ENCODE measurements at places on chromosomes 16 and 17.

DNA sequence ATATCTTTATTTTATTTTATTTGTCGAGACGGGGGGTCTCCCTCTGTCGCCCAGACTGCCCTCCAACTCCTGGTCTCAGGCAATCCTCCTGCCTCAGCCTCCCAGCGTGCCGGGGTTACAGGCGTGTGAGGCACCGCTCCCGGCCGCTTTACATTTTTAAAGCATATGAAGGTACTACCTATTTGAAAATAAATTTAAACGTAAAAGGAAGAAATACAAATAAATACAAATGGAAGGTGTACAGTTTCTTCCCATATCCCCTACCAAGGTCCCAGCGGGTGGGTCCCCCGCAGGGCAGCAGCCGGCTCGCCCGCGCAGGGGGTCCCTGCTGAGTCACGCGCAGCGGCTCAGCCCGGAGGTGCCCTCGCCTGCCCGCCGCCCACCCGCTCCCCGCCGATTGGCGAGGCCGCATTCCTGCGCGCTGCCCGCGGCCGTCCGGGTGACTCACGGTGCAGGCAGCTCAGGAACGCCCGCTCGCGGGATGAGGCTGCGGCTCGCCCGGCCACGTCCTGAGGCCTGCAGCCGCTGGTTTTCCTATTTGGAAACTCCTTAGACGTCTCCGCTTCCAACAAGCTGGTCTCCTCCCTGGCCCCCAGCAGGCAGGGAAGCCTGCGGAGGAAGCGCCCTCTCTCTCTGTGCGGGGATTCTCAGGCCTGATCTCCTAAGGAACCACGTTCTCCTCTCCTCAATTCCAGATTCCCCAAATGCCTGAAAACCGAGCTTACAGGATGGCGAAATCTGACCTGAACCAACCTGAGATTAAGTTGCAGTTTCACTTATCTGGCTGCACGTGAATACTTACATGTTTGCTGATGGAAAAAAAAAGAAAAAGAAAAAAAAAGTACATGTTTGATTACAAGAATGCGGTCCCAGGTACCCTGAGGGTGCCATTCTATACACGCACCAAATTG lies 54.8 kb upstream of the MAP3K14 start:
- ATAC-seq = no peak

- no peak for ATAC-seq
These were observed 37.9 kb downstream of the HS3ST3A1 start for GRCh38 chr17:13563866-13564265.

DNA sequence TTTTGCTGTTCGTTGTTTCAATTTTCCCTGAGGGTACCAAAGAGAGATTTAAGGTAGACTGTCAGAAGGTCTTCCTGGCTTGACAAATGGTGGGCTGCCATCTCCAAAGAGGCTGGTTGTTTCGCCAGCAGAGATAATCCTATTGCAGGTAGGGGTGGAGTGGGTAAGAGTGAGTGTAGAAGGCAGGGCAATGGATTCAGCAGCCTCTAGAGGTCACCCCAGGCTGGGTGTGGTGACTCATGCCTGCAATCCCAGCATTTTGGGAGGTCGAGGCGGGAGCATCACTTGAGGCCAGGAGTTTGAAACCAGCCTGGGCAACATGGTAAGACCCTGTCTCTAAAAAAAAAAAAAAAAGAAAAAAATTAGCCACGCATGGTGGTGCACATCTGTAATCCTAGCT lies 34.6 kb downstream of the DCAKD start:
- ATAC-seq = no peak

GRCh38 chr17:74605361-74605760 lies 13.3 kb upstream of the CD300LD start:
- no peak for ATAC-seq

- ATAC-seq = no peak
These were observed 97.4 kb downstream of the ZNF778 start for GRCh38 chr16:89314854-89315253.

DNA sequence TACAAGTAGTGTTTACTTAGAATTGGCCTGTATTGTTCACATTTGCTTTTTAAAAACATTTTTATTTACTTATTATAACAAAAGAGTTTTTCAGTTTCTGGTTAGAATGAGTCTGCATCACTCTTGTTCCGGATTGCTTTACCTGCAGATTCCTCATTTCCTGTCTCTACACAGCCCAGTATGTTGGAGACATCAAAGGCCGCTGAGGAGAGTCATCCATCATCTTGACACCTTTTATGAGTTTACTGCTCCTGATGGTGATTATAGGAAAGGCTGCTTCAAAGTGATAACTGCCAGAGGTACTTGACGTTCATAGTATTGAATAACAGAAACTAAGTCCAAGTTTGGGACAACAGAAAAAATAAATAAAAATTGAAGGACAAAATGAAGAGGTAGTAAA lies 490.5 kb upstream of the CA10 start:
- no peak for ATAC-seq

GRCh38 chr17:2191785-2192184 lies 111.8 kb downstream of the SMG6 start:
- no peak for ATAC-seq

GRCh38 chr16:58451265-58451689 lies 48.7 kb upstream of the NDRG4 start:
- ATAC-seq = no peak

DNA sequence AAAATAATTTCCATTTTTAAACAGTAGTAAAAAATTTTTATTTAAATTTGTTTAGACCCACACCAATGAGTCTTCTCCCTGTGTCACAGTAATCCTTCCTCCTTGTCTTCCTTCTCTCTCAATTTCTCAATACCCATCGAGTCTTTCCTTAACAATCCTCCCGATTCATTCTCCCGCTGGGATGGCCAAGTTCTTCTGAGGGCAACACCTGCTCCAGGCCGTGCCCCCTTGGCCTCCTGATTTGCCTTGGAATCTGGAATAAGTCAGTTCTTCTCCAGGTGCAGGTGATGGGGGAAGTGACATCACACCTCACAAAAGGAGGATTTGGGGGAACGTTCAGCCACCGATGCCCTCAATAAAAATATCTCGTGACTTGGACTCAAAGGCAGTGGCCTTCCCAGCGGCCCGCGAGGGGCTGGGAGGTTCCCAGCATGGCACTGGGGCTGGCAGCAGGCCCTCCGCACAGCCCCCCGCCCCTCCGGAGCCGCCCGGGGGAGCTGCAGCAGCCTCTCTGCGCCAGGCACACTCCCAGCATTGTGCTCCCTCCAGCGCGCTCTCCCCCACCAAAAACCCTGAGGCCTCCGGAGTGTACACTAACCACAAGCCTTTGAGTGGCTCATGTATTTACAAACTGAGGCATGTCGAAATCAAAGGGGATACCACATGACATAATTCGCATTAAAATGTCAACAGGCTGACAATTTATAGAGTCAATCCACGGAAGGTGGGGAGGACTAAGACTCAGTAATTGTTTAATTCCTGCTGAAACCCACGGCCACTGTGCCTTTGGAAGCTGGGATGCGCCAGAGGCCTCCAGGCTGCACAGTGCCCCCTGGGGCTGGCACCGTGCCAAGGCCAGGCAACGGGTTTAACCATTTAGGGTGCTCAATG lies 120.5 kb downstream of the ZFHX3 start:
- no peak for ATAC-seq

DNA sequence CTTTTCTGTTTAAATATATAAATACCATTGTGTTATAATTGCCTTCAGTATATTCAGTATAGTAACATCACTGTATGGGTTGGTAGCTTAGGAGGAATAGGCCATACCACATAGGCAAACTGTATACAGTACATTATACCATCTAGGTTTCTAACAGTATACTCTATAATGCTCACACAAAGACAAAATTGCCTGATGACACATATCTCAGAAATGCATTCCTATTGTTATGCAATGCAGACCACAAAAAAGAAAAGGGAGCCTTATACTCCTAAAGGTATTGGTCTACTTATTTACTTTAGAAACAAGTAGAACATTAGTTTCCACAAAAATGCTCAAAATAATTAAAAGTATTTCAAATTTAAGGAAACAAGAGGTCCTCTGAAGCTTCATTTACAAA lies 47.9 kb downstream of the SETD6 start:
- no peak for ATAC-seq
